ENCODE measurements at places on chromosomes 1 and 21.

DNA sequence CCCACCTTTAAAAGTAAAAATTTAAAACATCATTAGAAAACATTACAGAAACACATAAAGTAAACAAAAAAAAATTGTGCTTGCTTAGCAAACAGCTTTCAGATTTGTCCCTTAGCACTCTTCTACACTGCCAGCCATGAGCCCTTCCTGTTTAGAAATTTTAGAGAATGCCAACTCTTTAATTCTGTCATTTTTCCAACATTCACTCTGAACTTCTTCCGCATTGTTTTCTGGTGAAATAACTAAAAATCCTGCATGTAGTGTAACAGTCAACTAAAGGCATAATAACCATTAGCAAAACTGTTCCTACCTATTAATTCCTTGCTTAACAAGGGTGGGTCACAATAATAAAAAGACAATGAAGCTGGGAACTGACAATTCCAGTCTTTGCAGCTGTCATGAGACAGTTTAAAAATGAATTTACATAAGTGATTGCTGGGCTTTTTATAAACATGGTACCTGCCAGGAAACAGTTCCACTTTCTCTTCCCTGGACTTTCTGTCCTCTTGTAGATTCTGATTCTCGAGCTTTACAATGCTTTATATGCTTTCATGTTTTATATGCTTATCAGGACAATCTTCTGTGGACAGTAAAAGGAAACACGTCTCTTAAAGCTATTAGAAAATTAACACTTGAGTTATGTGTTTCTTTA is 19.0 kb downstream of the GNG12 start:
- DNase-seq = no peak

GRCh38 chr21:41112740-41113692 is 54.9 kb upstream of the BACE2 start:
- no peak for DNase-seq

GRCh38 chr1:154778275-154778674 is 91.8 kb downstream of the KCNN3 start:
- no peak for DNase-seq

- DNase-seq = no peak
Measured at GRCh38 chr1:101259744-101260148, 22.9 kb downstream of the S1PR1 start.

DNA sequence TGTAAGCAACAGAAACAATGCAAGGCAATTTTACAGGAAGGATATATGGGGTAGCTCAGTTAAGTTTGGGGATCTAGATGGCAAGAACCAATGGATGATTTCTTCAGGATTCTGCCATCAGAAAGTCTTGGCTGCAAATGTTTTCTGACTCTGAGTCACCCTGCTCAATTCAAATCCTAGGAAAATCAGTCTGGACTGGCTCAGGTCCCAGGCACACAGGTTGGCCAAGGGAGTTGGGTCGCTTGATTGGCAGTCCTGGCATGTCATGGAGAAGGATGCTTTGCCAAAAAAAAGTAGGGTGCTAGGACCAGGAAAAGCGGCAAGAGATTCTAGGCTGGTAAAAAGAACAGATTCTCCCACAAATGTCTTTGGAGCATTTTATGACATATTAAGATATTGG is 28.9 kb upstream of the S1PR1 start:
- DNase-seq = no peak

DNA sequence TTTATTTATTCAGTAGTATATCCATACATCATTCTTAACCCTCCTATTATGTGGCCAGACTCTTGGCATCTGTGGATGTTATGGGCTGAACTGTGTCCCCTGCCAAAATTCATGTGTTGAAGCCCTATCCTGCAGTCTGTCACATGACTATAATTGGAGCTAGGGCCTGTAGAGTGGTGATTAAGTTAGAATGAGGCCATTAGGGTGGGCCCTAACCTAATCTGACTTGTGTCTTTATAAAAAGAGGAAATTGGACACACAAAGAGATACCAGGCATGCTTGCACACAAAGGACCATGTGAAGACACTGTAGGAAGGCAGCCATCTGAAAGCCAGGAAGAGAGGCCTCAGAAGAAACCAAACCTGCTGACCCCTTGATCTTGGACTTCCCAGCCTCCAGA is 6.6 kb downstream of the ZMYND12 start:
- DNase-seq = no peak
